ENCODE measurements at places on chromosomes 3 and 15. TPM values are rescaled to one million over a fixed set of nuclear protein-coding genes. Genes with fewer than 3 reads are reported as not detected.

LXN gene
- not detected for total RNA-seq

FAM81A gene
- total RNA-seq: 0.78 TPM

ZPLD1 gene
- total RNA-seq: not detected

OIP5 gene
- total RNA-seq: 38.0 TPM

DNAH12 gene
- not detected for total RNA-seq

ROBO1 gene
- total RNA-seq: 12.2 TPM

WDR82 gene
- total RNA-seq: 42.0 TPM

FGF12 gene
- total RNA-seq: 4.9 TPM

PLSCR2 gene
- not detected for total RNA-seq

UTS2B gene
- total RNA-seq: not detected

Measured in A172 (cell line).